ENCODE measurements at places on chromosomes 6 and 20. TPM values are rescaled to one million over a fixed set of nuclear protein-coding genes. Genes with fewer than 3 reads are reported as not detected.

ENPP3 gene
- polyA plus RNA-seq: 0.25 TPM

RAET1E gene
- not detected for polyA plus RNA-seq

SLC35D3 gene
- 0.10 TPM for polyA plus RNA-seq

PACRG gene
- not detected for polyA plus RNA-seq

DNA sequence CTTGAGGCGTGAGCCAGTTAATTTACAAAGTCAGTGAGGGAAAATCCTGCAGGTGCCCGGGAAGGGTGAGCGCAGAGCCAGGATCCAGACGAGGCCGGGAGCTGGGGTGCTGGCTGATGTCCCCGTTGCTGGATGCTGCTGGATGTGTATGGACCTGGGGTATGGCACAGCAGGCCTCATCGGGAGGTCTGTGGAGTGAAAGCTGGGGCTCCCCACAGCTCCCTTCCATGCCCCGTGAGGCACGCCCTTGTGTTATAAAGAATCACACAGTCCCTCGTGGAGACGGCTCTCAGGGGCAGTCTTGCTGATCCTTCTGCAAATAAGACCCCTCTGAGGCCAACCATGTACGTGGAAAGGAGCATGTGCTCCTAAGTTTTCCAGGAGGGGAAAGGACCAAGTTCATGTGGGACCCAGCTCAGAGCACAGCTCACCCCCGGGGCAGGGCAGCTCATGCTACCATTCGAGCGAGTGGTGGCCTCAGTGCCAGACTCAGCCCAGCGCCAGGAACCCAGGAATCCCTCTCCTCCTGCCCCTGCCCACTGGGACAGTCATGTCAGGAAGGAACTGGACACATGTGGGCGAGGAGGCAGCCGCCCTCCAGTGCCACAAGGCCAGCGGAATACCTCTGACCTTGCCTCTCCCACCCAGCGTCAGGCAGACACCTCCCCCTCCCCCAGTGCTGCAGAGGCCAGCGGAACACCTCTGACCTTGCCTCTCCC is 97.5 kb downstream of the CDH4 start:
- H3K4me3 ChIP-seq: no peak overlapping the region
- no peaks in the 10 kb centered on the region for H3K36me3 ChIP-seq
- H3K27ac ChIP-seq: no peak overlapping the region
- peaks cover 2% of the 10 kb centered on the region for H3K27me3 ChIP-seq

GRCh38 chr6:39806278-39806677 is 14.1 kb downstream of the DAAM2 start:
- no peak overlapping the region for H3K27ac ChIP-seq
- H3K36me3 ChIP-seq: no peaks in the 10 kb centered on the region
- no peaks in the 10 kb centered on the region for H3K4me1 ChIP-seq
- peaks cover 1% of the 10 kb centered on the region for H3K27me3 ChIP-seq
- H3K4me3 ChIP-seq: no peak overlapping the region

DNA sequence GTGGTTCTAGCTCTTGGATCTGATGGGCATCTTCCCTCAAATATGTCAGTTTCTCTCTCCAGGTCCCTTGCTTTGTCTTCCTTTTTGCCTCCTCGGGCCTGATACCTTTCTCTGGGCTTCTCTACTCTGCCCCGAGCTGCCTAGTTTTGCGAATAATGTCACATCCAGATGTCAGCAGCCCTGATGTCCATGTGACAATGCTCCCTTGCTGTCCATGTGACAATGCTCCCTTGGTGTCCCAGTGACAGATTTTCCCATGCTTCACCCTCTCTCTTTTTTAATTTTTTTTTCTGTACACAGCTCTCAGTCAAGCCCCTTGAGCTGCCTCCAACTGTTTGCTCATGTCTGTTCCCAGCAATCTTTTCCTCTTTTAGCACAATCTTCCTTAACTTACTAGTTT is 6.4 kb downstream of the TRAF3IP2 start:
- peaks cover 10% of the 10 kb centered on the region for H3K4me1 ChIP-seq
- DNase-seq: no peak
- peaks cover 4% of the 10 kb centered on the region for H3K36me3 ChIP-seq
- no peak overlapping the region for H3K27ac ChIP-seq
- H3K27me3 ChIP-seq: no peaks in the 10 kb centered on the region

- peaks cover 53% of the 10 kb centered on the region for H3K27me3 ChIP-seq
- peaks cover 27% of the 10 kb centered on the region for H3K4me1 ChIP-seq
- DNase-seq: peak; percentile 83
- no peaks in the 10 kb centered on the region for H3K36me3 ChIP-seq
- peak overlapping the region; percentile 74 for H3K27ac ChIP-seq
- peak overlapping the region; percentile 57 for H3K4me3 ChIP-seq
Observed at GRCh38 chr20:50450881-50451752, 59.1 kb upstream of the PTPN1 start.

DNA sequence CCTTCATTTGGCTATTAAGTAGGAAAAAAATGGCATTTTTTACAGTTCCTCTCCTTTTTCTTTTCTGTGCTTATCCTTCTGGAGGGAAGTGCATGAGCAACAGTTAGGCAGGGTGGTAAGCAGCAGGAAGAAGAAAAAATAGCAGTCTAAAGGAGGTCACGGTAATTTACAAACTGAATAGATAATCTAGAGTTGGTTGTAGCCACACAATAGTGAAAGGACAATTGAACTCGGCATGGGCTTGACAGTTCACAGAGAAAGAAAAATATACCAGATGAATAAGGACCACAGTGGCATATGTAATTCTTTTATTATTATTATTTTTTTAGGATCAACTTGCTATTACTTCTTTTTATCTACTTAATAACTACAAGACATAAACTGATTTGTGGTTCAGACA is 358.6 kb downstream of the BTBD9 start:
- H3K27me3 ChIP-seq: no peaks in the 10 kb centered on the region
- no peak for DNase-seq
- no peak overlapping the region for H3K4me3 ChIP-seq
- no peak overlapping the region for H3K27ac ChIP-seq
- peaks cover 13% of the 10 kb centered on the region for H3K36me3 ChIP-seq

GRCh38 chr6:42177514-42178364 is 4.6 kb downstream of the GUCA1A start:
- H3K27ac ChIP-seq: no peak overlapping the region
- H3K4me3 ChIP-seq: no peak overlapping the region
- H3K27me3 ChIP-seq: peaks cover 2% of the 10 kb centered on the region
- no peak for DNase-seq

DNA sequence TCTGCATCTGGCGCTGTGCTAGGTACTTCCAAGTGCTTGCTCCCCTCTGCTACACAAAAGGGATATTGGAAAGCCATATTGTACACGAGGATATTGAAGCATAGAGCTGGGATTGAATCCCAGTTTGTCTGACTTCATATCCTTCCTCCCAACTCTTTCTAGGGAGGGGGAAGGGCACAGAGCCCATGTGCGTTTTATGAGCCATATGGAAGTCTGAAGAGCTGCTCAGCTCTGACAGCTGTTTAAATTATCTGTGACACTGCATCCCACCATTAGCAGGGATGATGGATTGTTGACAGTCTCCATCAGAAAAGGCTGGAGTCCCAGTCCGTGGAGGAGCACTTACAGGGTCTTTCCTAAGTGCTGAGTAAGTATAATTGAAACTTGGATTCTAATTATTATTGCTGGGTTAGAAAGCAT is 18.4 kb downstream of the TIAM2 start:
- no peak overlapping the region for H3K4me3 ChIP-seq
- DNase-seq: no peak
- no peaks in the 10 kb centered on the region for H3K36me3 ChIP-seq
- no peak overlapping the region for H3K27ac ChIP-seq
- peaks cover 2% of the 10 kb centered on the region for H3K27me3 ChIP-seq

DNA sequence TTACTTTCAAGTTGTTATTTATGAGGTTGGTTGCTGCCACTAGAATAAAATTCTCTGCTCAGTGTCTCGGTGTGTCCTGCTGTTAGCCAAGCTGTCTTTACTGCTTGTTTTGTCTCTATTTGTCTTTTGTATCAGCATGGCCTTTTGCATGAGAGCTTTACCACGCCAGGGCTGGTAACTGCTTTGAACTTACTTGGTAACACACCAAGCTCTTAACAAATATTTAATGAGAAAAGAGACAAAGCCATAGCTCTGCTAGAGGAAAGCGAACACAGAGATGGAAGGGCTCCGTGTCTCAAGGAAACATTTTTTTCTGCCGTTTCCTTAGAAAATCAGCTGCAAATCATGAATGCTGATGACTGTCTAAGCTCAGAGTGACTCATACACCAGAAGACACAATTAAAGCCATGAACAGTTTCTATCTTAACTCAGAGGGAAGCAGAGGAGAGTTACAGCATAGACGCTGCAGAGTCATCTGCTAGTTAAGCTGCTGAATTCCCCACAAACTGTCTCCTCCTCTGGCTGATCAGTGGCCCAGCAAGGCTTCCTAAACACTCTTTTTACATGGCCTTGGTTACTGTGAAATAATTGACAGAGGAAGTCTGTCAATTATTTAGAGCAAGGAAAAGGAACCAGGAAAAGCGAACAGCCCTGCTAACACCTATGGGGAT is 44.8 kb downstream of the AGPAT4 start:
- peaks cover 8% of the 10 kb centered on the region for H3K27me3 ChIP-seq
- DNase-seq: no peak
- peaks cover 17% of the 10 kb centered on the region for H3K36me3 ChIP-seq

- H3K4me3 ChIP-seq: peak overlapping the region; percentile 47
- peak overlapping the region; percentile 89 for H3K27ac ChIP-seq
- peaks cover 3% of the 10 kb centered on the region for H3K27me3 ChIP-seq
- DNase-seq: peak; percentile 21
- peaks cover 87% of the 10 kb centered on the region for H3K4me1 ChIP-seq
Observed at GRCh38 chr6:70717038-70717801, 49.5 kb downstream of the SMAP1 start.

DNA sequence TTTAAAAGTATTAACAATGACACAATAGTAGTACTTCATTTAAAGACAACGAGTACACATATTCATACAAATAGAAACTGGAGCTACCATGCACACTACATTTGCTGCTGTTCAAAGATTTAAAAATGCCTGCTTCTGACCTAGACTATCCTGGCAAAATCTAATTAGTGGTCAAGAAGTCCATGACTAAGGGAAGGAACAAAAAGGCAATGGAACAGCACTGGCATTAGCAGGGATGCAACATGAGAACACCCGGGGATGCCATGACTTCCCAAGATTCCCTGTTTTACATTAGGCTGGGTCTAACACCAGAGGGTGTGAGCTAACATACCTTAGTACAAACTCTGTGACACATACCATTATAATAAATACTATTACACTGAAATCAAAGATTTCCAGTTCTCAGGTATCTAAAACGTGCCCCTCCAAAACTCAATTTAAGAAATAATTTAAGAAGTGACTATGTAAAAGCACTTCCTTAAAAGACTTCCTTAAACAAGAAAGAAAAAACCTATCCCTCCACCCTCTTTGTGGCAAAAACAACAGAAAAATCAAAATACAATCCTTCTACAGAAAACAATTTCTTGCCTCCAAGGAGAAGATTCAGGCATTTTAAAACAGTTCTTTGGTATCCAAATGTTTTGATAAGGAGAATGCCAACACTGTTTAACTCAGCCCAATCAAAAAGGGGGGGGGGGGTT is 25.5 kb downstream of the CHD6 start:
- peak overlapping the region; percentile 77 for H3K27ac ChIP-seq
- H3K4me3 ChIP-seq: no peak overlapping the region
- peaks cover 71% of the 10 kb centered on the region for H3K4me1 ChIP-seq
- H3K27me3 ChIP-seq: no peaks in the 10 kb centered on the region

DNA sequence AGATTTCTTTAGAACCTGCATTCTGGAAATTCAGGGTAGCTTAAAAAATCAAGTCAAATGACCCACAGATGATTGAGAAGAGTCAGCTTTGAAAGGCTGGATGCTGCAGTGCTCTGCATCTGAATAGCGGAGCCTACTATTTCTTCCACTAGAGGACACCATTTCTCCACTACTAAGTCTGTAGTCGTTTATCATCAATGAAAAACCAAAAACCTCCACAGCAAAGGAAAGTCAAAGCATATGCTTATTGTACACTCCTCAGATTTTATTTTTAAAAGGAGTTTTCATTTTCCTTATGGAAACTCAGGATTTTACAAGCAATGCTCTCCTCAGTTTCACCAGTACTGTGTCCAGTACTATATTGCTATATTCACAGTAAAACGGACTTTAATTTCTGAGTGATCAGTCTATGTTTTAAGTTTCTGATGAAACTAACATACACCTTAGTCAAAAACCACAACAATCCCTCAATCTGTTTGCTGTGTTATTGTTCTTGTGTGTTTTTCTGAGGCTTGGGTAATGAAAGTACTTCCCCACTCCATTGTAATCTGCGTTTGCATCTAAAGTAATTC is 50.5 kb upstream of the ENPP5 start:
- H3K36me3 ChIP-seq: no peaks in the 10 kb centered on the region
- no peak overlapping the region for H3K4me3 ChIP-seq
- DNase-seq: peak; percentile 32
- no peak overlapping the region for H3K27ac ChIP-seq
- H3K27me3 ChIP-seq: no peaks in the 10 kb centered on the region

- no peaks in the 10 kb centered on the region for H3K4me1 ChIP-seq
- H3K27ac ChIP-seq: no peak overlapping the region
- peaks cover 2% of the 10 kb centered on the region for H3K27me3 ChIP-seq
- no peak for DNase-seq
- no peaks in the 10 kb centered on the region for H3K36me3 ChIP-seq
Observed at GRCh38 chr6:40896696-40897095, 142.3 kb downstream of the UNC5CL start.

DNA sequence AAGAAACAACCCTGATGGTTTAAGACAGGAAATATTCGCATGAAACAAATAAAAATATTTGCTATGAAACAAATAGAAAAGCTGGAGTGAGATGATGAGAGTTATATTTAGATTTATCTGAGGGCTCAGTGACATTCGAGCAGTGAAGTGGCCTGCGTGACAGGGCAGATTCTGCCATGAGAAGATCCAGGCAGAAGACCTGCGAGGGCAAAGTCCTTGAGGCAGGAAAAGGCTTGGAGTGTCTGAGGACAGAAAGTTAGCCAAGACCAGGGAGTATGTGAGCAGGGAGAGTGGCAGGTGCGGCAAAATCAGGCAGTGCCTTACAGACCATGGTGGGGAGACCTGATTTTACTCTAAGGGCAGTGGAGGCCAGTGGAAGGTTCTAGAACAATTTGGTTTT is 66.9 kb upstream of the RIN2 start:
- no peak for DNase-seq
- H3K36me3 ChIP-seq: no peaks in the 10 kb centered on the region
- no peaks in the 10 kb centered on the region for H3K4me1 ChIP-seq

GRCh38 chr6:29678114-29678513 is 2.8 kb downstream of the ZFP57 start:
- no peak overlapping the region for H3K27ac ChIP-seq
- no peak for DNase-seq
- H3K36me3 ChIP-seq: no peaks in the 10 kb centered on the region
- H3K4me1 ChIP-seq: peaks cover 12% of the 10 kb centered on the region

DNA sequence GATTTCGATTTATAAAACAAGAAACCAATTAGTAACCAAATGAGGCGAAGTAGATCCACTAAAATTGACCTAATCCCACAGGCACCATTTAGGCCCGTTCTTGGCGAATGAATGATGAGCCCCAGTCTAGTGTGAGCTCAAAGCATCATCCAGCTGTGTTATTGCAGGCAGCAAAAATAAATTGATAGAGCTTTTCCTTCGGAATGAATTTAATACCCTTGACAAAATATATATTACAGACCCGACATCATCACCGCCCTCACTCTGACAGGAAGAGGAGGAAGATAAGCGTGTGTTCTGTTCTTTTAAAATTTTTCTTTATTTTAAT is 7.8 kb downstream of the SIM1 start:
- H3K36me3 ChIP-seq: peaks cover 3% of the 10 kb centered on the region
- H3K27me3 ChIP-seq: peaks cover 62% of the 10 kb centered on the region

- H3K27ac ChIP-seq: no peak overlapping the region
- H3K4me3 ChIP-seq: no peak overlapping the region
- H3K27me3 ChIP-seq: no peaks in the 10 kb centered on the region
- H3K36me3 ChIP-seq: no peaks in the 10 kb centered on the region
- no peaks in the 10 kb centered on the region for H3K4me1 ChIP-seq
Observed at GRCh38 chr6:23349521-23350147, 776.4 kb upstream of the NRSN1 start.

- DNase-seq: peak; percentile 29
- H3K27ac ChIP-seq: no peak overlapping the region
- no peaks in the 10 kb centered on the region for H3K4me1 ChIP-seq
- H3K36me3 ChIP-seq: no peaks in the 10 kb centered on the region
- no peak overlapping the region for H3K4me3 ChIP-seq
Observed at GRCh38 chr20:6583134-6583738, 184.2 kb upstream of the BMP2 start.
